ENCODE measurements at places on chromosomes 2 and 18.

GRCh38 chr2:102439065-102439695 lies 16.2 kb downstream of the IL18RAP start:
- no peak for DNase-seq

GRCh38 chr2:230941202-230942180 lies 16.4 kb upstream of the GPR55 start:
- no peak for DNase-seq

DNA sequence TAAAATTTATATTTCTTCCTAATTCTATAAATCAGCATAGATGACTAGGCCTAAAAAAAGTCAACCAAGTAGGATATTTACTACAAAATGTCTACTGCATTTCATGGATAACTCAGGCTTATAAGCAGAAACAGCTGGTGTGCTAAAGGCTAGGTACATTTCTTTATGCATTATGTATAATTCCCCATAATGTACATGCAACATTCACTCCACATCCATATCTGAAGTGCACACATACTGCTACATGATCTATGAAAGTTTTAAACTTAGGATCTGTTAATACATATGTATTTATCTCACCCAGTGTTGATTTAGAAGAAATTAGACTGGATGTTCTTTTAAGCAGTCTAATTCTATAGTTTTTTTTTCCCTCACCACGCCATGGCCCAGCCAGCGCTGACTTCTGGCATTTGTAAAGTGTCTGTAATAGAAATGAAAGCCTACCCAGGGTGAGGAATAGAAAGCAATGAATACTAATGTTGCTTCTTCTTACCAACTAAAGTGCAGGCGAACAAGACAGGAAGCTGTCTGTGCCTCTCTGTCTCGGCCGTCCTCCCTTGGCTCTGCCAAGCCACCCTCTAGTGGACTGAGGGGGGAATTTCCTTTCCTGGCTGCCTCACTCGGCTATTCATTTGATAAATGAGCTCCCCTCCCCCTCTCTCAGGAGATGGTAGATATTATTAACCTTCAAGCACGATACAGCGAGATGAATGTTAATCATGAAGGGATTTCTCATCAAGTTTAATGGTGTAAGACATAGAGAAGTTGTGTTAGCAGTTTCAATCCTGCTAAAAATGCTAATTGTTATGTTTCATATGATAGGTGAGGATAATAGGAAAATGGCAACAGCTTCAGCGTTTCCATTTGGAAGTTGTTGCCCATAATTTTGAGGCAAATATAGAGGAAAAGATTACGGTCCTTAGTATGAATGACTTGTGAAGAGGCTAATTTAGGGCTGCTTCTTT lies 384.5 kb downstream of the MTX2 start:
- peak; percentile 15 for DNase-seq

- DNase-seq, result no peak
These were observed 138.6 kb upstream of the ZC3H15 start for GRCh38 chr2:186347472-186347871.

DNA sequence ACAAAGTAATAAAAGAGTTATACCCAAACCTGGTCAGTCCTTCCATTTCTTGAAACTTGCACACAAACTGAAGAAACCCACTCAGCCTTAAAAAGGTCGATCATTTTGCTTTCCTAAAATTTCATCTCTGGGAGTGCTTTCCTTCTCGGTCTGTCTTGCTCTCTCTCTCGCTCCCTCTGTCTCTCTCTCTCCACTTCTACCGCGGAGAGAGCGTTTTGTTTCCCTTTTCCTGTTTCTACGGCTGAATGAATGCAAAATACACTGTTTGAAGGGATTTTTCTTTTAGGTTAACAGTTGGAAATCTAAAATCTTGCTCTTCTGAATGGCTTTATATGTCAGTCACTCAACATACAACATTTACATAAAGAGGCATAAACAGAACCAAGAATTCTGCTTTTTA lies 424.2 kb downstream of the TGIF1 start:
- DNase-seq, result no peak

DNA sequence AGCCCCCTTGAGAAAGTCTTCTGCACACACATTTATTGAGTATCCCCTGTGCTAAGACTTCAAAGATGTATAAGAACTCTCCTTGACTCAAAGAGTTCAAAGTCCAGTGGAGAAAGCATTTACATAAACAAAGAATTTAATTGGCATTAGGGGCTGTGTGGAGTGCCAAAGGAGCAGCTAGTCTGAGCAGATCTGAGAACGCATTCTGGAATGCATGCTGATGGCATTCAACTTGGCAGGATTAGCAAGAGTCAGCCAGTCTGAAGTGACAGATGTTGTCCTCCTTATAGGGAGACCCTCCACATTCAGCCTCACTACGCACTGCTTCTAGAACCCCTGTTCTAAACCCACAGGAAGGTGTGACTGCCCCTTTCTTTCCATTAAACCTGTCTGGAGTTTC lies 191.5 kb downstream of the RAD51AP2 start:
- DNase-seq, result no peak

DNA sequence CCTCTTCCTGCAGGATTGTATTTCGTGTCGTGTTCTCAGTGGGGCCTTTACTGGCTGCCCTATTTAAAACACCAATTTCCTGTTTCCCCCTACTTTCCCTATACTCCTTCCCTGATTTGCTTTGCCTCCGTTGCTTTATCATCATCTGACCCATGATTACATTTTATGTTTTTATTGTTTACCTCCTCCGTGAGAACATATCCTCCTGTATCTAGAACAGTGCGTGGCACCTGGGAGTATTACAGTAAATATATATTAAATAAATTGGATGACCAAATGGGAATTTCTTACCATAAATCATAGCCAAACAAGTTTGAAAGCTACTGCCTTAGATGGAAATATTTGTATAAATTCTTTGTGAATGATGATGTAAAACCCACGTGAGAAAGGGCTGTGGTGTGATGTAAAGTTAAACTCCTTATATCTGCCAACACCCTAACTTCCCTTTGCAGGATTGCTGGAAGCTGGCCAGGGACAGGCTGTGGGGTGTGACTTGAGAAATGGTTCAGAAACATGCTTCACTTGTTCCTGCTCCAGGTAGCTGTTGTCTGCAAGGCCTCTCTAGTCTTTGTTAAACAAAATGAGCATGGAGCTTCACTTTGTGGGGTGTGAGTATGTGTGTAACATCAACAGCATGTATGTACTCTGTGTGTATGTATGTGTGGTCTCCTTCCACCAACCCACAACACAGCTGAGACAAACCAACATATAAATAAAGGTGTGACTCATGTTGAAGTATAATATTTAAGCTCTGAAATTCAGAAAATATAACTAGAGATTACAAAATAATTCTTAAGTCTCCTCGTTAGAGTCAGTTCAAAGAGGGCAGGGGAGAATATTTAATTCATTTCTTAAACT lies 40.3 kb downstream of the LHCGR start:
- DNase-seq, result no peak

GRCh38 chr2:41782306-41783158 lies 265.3 kb upstream of the PKDCC start:
- DNase-seq, result no peak

DNA sequence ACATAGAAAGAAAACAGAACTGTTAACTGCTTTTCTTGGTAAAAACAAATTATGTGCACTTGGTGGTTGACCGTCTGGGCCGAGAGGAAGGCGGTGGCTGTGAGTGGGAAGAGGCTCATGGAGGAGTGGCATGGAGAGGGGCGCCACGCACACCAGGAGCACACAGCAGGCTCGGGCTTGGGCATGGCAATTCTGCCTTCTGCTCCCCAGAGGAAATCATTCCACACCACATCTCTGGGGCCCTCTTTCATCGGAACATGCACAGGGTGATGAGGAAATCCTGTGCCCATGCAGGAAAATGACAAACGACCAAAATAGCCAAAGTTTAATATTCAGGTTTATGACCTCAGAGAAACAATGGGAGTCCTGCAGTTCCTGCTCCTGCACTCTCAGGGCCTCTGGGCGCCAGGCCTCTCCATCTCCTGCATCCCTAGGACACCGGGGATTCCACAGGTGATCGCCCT lies 26.4 kb downstream of the WDFY1 start:
- no peak for DNase-seq

DNA sequence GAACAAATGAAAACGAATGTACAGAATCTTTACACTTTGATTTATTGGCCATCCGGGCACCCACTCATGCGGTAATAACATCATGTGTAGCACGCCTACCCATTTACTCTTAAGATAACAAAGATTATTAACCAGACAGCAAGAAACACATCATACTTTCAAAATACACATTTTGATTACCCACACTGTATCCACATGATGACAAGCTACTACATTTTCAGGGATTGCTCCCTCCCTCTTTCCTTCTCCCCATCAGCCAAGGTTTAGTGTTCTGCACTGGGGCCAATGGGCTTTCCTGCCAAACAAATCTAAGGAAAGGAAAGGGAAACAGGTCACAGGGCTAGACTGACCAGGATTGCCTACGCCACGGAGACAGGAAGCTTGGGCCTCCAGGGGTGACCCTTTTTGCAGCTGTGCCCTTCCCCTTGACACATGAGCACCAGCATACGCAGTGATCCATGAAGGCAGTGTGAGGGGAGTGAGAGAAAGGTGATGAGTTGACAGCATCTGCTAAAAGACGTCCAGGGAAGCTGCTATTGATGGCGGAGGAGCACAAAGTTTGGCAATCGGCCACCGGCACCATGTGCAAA lies 76.5 kb downstream of the ZNF521 start:
- DNase-seq, result peak; percentile 45

- DNase-seq, result no peak
These were observed 260.0 kb upstream of the FN1 start for GRCh38 chr2:215695861-215696260.

- DNase-seq, result no peak
These were observed 624 bp downstream of the ZNF516 start for GRCh38 chr18:76494231-76495005.

- no peak for DNase-seq
These were observed 2.6 kb downstream of the CAB39 start for GRCh38 chr2:230715201-230715600.

- no peak for DNase-seq
These were observed 529.9 kb upstream of the KLHL29 start for GRCh38 chr2:22855081-22855480.

GRCh38 chr18:49185623-49186022 lies 234.9 kb upstream of the SMAD7 start:
- DNase-seq, result peak; percentile 4

GRCh38 chr2:174750923-174751441 lies 13.3 kb downstream of the CHRNA1 start:
- no peak for DNase-seq

DNA sequence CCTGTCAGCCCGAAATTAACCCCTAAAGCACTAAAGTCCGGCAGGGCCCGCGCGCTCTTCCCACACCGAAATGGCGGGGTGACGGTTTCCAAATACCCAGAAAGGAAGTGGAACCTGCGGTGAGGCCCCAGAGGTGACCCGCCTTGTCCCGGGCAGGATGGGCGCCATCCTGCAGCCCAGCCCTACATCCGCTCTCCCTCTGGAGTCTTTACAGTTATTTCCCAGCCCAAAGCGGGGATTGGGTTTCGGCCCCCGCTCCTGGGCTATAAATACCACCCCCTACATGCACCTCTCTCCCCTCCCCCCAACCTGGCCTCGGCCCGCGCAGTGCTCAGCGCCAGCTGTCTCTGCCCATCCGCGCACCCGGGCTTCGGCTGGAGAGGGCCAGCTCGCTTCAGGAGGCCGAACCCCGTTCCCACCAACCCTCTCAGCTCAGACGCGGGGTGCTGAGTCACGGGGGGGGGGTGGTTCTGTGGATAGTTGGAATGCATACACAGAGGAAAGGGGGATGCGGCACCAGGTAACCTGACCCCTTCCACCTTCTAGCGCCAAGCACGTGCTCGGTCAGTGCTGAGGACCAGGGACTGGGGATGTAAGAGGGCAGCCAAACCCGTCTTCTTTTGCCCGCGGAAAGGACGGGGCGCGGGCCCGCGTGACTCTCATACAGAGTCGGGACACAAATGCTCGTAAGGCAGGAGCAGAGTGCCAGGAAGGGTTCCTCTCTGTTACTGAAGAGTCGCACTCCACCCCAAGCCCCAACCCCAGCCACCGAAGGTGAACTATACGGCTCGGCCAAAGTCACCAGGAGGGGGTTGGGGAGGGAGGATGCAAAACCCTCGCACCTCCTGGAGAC lies at the start of gene TUBA4B:
TSS of gene TUBA4B (plus strand) at position 344 of the 853 bp plus-strand sequence. CDS start at position 509, 165 bp downstream.
- no peak for DNase-seq

GRCh38 chr2:8659735-8660492 lies 21.9 kb upstream of the ID2 start:
- DNase-seq, result no peak

- no peak for DNase-seq
These were observed 20.1 kb upstream of the NFATC1 start for GRCh38 chr18:79375441-79376154.

DNA sequence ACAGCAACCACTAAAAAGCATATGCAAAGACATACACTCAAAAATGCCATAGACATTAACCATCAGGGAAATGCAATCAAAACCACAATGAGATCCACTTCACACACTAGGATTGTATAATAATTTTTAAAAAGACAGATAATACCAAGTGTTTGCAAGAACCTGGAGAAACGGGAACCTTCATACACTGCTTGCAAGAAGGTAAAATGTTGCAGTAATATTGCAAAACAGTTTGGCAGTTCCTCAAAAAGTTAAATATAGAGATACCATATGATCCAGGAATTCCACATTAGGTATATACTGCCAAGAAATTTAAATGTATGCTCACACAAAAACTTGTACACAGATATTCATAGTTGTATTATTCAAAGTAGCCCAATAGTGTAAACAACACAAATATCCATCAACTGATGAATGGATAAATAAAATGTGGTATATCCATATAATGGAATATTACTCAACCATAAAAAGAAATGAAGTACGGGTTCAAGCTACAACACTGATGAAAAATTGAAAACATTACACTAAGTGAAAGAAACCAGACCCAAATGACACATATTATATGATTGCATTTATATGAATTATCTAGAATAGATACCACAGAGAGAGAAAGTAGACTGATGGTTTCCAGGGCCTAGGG lies 14.7 kb upstream of the CHMP3 start:
- no peak for DNase-seq

DNA sequence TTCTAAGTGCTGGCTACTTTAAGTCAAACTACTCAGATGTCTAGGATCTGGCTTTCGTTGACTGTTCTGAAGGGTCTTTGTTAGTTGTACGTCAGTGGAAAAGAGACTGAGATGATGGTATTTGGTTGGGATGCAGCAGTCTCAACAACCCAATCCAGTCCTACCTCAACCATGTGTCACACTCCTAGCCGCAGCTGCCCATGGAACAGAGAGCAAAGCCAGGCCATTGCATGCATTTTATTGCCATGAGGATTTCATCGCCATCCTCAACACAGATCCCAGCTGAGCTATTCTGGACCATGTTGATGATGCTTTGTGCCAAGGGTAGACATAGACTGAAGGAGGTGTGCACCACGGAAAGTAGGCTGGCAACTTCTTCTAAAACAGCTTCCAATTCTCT lies 97.3 kb upstream of the STK39 start:
- no peak for DNase-seq

- DNase-seq, result no peak
These were observed 107.2 kb upstream of the SMAD2 start for GRCh38 chr18:48037481-48038271.

- DNase-seq, result no peak
These were observed 17.8 kb downstream of the HPCAL1 start for GRCh38 chr2:10320575-10320931.
